ENCODE measurements at places on chromosomes 3 and 15.

GRCh38 chr3:100425316-100425715, 24.0 kb downstream of the LNP1 start:
- DNase-seq = no peak

GRCh38 chr3:48130321-48130904, 57.8 kb downstream of the CDC25A start:
- DNase-seq = no peak

GRCh38 chr3:116140100-116140689, 305.1 kb downstream of the LSAMP start:
- DNase-seq = no peak

- no peak for DNase-seq
Measured at GRCh38 chr3:33315826-33316225, 38.6 kb downstream of the FBXL2 start.

DNA sequence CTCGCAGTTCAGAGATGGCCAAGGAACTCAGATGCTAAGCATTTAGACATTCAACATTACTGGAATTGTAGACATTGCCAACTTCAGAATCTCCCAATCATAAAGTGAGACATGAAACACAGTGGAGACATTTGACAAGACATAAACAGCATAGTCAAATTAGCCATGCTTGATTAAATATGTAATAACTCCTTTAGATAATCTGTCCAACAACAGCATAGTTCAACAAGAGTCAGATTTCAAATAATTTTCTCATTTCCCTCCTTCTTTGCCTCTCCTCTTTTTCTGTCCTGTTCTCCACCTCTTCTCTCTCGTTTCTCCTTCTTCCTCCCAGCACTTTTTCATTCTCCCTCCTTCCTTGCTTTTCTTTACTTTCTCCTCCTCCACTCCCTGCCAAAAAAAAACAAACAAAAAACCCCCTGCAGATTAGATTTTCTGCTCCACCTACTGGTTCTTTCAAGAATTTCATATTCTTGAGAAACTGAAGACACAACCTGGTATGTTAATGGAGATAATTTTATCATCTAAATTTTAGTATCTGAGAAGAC, 20.2 kb downstream of the CPOX start:
- DNase-seq = no peak

GRCh38 chr3:37862219-37862902, 681 bp downstream of the CTDSPL start:
- no peak for DNase-seq

DNA sequence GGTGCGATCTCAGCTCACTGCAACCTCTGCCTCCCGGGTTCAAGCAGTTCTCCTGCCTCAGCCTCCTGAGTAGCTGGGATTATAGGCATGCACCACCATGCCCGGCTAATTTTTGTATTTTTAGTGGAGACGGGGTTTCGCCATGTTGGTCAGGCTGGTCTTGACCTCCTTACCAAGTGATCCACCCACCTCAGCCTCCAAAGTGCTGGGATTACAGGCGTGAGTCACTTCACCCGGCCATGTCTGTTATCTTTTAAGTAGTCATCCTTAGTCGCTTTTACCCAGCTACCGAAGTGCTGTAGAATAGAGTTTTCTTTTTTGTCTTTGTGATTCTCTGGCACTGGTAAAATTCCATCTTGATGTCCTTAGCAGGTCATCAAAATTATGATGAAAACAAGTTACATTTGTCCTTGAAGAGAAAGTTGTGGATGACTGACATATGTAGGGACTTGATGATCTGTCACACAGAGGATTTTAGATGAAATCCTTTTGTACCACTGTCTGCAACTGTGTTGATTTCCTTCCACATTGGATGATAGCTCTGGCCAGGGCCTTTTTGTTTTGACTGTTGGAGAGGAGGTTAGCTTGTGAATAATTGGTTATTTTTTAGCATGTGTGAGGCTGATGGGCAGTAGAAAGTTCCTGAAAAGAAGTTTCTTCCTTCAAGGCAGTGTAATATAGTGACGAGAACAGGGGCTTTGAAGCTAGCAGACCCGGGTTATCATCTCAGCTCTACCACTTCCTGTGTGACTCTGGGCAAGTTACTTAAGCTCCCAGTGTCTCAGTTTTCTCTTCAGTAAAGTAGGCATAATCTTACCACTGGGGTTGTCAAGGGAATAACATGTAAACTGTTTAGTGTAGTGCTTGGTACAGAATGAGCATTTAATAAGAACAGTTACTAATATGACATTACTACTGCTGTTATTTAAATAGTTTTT, 18.8 kb downstream of the ATG7 start:
- DNase-seq = peak; percentile 14

DNA sequence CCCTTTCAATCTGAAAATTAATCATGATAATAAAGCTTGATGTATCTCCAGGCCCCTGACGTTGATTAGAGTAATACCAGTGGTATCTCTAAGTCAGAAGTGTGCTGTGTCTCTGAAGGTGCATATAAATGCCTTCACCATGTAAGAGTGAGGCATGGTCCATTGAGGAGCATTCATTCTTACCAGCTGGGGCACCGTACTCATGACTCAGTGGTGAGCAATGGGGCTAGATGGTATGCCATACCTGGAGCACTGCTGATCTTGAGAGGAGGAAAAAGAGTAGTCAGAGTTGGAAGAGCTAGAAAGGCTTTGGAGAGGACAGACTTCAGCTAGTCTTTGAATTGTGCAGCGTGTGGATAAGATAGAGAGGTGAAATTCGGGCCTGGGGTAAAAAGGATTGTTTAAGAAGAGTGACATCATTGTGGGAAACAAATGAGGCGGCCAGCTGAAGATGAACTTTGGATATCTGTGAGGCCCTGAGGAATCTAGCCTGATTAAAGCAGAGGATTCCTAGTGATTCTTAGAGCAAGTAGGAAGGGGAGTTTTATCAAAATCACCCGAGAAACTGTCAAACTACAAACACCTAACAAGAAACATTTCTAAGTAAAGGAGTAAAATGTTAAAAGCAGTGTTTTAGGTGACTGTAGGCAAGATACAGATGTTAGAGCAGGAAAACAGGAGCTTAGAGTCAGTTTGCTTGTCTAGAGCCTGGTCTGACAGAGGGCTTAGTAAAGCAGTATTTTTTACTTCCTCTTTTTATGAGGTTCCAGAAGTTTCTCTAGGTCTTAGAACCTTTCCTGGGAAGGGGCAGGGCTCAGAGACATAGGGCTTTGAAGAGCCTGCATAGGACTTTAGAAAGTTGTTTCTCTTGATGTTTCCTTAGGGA, 13.6 kb downstream of the TMOD3 start:
- DNase-seq = no peak

DNA sequence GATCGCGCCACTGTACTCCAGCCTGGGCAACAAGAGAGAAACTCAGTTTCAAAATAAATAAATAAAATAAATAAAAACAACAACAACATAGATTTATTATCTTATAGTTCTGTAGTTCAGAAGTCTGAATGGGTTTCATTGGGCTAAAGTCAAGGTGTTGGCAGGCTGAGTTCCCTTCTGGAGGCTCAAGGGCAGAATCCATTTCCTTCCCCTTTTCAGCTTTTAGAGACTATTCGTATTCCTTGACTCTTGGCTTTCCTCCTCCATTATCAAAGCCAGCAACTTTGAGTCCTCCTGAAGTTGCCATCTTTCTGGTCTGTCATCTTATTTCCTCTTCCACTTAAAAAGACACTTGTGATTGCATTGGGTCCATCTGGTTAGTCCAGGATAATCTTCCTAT, 12.1 kb downstream of the BLM start:
- DNase-seq = no peak

GRCh38 chr3:110077093-110077492, 739.7 kb upstream of the DPPA4 start:
- DNase-seq = no peak

GRCh38 chr15:58182460-58183163, 44.4 kb downstream of the AQP9 start:
- no peak for DNase-seq

DNA sequence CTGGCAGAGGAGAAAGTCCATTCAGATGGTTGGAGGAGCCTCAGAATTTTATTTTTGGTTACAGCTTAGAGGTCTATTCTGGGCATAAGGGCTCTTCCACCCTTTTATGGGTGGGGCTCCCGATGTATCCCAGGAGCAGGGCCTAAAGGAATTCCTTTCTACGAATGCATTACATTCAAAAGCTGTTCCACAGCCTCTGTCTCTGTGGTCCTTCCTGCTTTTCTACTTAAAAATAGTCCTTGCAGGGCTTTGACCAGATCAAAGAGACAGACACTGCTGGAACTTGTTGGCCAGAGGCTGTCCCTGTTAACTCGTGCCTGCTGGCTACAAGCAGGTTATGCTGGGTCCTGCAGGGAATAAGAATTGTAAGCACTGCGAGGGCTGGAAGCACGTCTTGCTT, 14.4 kb upstream of the NOX5 start:
- no peak for DNase-seq

DNA sequence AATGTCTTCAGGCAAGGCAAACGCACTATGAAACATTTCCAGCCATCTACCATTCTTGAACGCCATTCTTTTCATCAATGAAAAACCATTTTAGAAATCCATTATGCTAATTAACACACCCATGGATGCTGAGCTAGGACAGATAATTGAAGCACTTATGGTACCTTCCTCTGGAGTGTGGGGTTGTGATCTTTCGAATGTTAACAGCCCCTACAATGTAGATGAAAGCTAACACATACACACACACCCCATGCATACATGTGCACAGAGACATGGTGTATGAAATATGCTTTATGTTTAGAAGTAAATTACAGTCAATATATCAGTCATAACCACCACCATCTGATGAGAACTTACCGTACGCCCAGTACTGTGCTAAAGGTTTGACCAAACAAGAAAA, 189.1 kb downstream of the SHQ1 start:
- no peak for DNase-seq

DNA sequence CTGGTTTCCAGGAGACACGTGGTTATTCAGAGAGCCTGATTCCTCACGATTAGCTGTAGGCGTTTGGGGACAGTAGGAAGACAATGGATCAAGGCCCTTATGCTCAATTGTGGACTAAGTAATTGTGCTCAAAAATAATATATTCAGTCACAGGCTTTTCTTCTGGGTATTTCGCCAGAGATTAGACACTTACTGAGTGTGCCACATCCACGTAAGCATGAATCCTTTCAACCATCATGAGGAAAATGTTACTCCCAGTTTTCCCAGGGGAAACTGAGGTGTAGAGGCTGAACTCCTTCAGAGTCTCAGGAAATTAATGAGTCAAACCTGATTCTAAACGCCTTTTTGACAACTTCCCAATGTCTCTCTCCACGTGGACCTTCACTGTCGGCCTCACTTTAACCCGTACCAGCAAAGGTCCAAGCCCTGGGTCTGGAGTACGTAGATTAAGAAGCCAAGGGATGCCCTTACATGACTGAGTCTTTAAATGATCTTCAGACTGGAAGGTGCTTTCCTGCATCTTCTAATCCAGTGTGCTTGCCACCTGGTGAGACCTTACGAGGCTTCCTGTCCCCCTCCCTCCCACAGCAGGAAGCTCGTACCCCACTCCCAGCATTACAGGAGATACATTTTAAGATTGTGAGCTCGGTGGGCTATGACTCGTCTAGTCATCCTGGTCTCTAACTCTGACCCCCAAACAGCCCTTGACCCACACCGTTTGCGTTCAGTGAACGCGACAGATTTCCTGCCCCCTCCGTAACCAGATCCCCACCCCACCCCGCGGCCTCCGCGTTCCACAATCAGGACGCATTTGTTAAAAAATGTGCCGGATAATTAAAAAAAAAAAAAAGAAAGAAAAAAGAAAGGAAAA, 1.7 kb downstream of the PKM start:
- DNase-seq = peak; percentile 53

- no peak for DNase-seq
Measured at GRCh38 chr3:117059067-117059955, 349.7 kb downstream of the TUSC7 start.

- no peak for DNase-seq
Measured at GRCh38 chr3:27671101-27671500, 51.0 kb downstream of the EOMES start.

DNA sequence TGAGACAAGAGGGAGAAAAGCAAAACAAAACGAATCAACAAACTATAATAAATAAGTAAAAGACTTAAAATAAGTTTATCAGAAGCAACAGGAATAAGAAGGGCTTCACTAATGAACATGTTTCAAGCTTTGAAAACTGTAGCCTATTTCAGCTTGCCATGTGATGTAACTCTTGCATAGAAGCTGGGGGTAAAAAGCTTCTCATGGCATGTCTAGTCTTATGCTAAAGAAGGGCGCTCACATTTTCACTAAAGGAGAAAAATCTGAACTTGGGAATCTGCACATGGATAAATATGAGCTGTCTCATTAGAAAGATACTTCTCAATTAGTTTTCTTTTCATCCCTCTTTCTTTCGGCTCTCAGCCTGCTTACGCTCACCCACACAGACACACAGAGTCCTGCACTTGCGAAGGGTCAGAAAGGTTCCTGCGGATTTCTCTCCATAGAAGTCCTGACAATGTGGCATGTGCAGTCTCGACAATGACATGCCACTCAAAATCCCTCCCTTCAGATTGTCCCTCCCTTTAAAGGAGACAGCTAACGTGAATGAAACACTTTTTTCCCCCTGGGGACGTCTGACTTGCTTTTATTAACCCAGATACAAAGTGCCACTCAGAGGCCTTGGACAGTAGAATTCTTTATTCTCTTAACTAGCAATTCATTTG, 568.9 kb upstream of the NR2F2 start:
- DNase-seq = no peak

GRCh38 chr3:11551036-11551435, 92.7 kb downstream of the VGLL4 start:
- DNase-seq = no peak

DNA sequence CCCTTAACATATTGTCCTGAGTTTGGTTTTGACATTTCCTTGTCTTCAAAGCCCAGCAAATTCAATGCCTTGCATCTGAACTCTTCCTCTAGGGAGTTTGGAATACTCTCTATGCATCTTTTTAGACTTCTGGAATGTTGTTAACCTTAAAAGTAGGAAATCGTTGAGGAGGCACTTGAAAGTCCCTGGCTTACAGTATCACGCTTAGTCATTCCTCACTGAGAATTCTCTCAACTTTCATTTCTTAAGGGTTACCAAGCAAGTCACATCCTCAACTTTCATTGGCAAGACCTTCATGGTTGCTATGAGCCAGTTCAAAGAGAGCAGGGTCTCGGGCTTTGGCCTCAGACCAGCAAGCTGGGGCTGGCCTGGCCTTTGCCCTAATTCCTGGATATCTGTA, 89.9 kb downstream of the ASB7 start:
- DNase-seq = no peak

GRCh38 chr15:83930392-83931212, 276.7 kb downstream of the ADAMTSL3 start:
- no peak for DNase-seq

DNA sequence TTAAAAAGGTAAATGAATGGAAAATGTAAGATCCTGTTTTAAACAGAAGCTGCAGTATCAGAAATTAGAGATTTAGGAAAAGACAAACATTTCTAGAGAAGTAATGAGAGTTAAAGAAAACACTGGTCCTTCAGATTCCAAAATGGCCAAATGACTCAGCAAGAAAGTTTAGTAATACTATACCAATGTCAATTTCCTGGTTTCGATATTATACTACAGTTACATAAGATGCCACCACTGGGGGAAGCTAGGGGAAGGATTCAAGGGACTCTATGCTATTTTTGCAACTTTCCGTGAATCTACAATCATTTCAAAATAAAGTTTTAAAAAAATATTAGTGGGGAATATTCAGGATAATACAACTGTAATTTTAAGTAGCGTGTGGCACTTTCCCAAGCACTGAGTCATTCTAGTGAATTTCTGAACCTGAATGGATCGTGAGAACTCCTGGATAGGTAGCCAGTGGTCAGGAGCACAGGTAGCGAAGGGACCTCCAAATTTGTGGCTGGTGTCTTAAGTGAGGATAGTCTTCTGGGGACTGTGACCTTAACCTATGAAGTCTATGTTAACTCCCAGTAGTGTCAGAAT, 37.6 kb downstream of the TMCC1 start:
- no peak for DNase-seq
